ENCODE measurements at places on chromosomes 16 and 17.

DNA sequence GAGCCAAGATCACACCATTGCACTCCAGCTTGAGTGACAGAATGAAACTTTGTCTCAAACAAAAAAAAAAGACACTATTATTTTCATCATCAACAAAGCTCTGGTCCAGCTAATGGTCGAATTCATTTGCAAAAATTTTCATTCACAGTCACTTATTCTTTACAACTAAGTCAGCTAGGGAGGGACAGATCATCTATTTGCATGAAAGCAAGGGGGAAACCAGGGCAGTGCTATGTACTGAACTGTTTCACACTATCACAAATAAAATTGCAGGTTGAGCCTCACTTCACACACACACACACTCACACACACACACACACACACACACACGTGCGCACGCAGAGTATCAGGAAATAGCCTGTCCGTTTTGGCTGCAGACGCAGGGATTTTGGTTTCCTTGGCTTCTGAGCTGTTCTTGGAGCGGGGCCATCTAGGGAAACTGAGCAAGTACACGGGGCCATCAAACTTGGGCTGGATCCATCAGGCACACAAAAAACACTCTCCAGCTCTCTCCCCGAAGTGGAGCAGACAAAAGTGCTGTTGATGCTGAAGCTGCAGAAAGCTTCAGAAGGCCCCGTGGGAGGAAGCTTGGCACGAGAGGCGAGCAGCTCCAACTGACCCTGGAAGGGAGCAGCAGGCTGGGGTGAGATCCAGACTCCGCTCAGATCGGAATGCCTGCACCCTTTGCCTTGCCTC lies 44.3 kb upstream of the HELZ start:
- peak; percentile 37 for DNase-seq

DNA sequence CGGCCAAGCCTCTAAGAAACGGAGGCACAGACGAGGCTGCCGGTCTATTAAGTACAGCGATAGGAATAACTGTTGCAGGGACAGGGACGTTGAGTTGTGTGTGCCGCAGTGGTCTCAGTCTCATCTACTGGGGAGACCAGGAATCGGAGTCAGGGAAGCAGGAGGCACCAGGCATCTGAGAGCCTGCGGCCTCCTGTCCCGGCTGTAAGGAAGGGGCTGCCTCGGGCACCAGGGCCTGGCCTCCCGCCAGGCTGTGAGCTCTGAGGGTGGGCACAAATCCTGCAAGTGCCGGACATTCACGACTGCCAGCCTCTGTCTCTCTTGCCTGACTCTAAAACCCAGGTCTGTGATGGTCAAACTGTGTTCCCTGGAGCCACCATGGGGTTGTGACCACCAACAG lies 76.0 kb downstream of the ARHGAP23 start:
- DNase-seq = no peak

DNA sequence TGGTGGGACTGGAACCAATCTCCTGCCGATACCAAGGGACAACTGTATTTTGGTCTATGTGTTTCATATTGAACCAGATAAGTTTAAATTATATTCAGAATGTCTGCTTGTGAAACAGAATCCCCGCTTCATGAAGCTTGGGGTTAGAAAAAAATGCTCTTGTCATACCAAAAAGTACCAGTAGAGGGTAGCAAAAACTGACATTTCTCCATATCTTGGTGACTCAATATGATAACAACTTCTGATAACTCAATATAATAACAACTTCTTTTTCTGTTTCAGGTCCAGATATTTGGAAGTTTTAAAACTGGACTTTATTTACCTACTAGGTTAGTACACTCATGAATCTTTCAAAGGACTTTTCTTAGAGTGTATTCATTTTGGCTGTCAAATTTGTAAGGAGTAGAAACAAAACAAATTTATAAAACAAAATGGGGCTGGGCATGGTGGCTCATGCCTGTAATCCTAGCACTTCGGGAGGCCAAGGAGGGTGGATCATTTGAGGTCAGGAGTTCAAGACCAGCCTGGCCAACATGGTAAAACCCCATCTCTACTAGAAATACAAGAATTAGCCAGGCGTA lies 52.3 kb upstream of the ADCY7 start:
- DNase-seq = no peak

DNA sequence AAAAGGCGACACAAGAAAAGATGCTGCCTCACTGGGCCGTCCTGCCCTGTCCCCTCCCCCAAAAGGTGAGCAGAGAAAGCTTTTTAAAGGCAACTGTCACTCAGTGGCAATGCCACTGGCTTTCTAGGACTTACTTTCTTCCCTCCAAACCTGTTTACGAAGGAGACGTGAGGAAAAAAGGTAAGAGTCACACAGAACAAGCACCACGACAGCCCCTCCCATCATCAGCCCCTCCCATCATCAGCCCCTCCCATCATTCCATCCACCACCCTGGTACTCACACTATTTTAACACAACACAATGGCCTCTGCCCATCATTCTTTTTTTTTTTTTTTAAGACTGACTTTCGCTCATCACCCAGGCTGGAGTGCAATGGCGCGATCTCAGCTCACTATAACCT lies 77.1 kb downstream of the NXN start:
- no peak for DNase-seq

- DNase-seq = no peak
Measured at GRCh38 chr16:8996891-8997290, 33.2 kb upstream of the USP7 start.

All from renal cortex interstitium (tissue), 15 donors.